ENCODE measurements at places on chromosomes 7 and 10. TPM values are rescaled to one million over a fixed set of nuclear protein-coding genes. Genes with fewer than 3 reads are reported as not detected.

SRGN gene
- total RNA-seq = 16.5 TPM

PRF1 gene
- 1.1 TPM for total RNA-seq

SPDYE2 gene
- total RNA-seq = not detected

FAM13C gene
- total RNA-seq = 8.9 TPM

TBX20 gene
- 9.4 TPM for total RNA-seq

TRIL gene
- total RNA-seq = 4.6 TPM

GIMAP4 gene
- total RNA-seq = 48.8 TPM

GSDME gene
- 2.6 TPM for total RNA-seq

HSPA14 gene
- total RNA-seq = 5.4 TPM

RASA4 gene
- total RNA-seq = 26.4 TPM

ENO4 gene
- 0.18 TPM for total RNA-seq

DNA sequence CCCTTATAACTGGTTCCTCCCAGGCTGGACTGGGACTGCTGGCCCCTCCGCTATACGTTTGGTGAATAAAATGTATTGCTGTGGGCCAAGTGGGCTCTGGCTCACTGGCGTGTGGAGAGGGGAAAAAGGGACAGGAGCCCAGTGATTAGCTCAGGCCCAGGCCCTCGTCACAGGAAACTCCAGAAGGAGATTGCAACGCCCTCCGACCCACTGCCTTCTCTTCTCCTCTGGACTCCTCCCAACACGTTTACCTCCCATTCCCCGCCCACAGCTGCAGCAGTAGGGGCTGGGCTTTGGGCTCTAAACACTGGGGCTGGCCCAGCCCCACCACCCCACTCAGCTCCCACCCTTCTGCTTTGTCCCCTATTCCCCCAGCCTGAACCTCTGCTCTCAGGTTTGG is 173.9 kb downstream of the NEURL1 start:
- no peak for DNase-seq

DNA sequence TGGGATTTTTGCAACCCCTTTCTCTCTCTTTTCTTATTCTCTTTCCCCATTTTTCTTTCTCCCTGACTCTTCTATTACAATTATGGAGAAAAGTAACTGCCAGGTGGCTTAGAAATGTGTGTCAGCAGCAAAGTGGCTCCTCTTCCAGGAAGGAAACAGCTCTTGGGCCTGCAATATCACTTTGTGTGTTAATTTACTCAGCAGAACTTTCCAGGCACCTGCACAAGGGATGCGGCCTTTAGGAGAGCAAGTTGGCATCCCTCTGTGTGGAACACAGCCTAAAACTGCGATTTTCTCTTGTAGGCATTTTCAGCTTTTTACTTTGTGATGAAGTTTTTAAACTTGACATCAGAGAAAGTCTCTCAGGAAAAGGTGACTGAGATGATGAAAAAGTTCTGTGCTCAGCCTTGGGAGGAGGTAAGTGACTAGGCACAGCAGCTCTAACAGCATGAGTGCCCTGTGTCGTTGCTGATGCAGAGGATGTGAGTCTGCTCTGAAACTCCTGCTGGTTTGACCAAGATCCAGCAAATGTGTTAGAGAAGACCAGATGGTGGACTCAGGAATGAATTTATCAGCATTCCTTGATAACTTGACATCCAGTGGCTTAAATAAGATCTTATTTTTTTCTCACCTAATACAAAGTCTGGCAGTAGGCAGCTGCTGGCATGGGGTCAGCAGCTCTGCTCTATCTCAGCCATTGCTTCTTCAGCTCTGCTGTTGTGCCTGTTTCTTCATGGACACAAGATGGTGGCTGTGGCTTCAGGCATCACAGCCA is 47.4 kb upstream of the CC2D2B start:
- no peak for DNase-seq

DNA sequence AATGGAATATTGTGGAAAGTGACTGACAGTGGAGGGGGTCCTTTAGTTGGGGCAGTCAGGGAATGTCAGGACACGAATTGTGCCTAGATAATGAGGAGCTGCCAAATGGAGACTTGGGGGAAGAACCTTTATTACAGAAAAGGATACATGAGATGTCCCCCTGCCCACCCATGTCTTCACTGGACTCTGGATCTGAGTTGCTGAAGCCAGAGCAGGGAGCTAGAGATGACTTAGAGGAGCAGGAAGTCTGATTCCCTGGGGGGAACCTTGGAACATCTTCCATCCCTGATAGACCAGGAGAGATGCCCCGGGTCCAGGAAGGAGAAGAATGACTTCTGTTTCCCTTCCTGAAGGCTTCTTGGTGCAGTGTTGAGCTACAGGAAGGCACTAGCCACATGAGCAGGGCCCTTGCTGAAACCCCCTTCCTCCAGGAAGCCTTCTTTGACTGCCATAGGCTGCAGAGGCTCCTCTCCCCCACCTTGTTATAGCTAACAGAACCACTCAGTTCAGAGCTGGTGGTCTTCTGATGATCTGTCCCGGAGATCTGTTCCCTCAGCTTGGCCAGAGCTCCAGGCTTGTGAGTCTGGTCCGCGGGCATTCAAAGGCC is 747 bp upstream of the NEURL1 start:
- DNase-seq = no peak

DNA sequence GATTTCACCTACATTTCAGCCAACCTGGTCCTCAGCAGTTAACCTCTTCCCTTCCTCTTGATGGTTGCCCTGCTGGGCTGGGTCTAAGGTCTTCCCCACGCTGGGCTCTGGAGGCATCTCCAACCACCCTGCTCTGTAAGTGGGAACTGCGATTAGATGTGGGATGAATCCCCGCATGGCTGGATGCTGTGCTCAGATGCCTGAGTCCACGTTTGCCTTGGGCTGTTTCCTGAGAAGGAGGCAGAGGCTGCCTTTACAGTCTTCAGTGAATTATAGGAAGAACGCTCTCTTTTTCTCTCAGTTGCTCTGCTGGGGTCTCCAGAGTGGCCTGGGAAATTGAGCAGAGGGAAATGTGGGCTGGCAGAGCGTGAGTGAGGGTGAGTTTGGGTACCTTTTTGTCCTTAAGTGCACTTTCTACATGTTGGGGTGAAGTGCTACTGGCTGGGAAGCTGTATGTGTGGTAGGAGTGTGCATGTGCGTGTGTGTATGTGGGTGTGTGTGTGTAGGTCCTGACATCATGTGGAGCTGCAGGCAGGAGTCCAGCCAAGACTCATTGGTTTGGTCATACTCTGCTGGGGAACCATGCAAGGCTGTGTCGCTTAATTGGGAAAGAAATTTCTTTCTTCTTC is 1.5 kb downstream of the GIMAP8 start:
- DNase-seq = no peak

GRCh38 chr10:52316001-52316400 is 1.9 kb downstream of the DKK1 start:
- no peak for DNase-seq

GRCh38 chr7:30411173-30411572 is 67.4 kb downstream of the NOD1 start:
- no peak for DNase-seq

DNA sequence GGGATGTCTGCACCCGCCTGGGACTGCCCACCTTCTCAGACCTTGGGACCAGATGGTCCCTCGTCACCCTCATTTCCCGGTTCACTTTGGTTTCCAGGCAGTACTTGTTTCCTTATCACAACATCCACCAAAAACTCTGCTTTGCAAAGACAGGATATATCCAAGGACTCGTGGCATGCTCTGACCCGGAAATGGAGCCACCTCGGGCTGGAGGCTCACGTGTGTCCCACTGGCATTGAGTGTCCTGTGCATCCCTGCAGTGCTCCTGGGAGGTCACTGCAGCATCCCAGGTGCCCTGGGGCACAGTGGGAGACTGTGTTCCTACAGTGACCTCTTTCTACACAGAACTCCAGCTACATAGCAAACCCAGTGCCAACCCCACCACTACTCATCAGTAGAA is 611.9 kb upstream of the FOXK1 start:
- no peak for DNase-seq

DNA sequence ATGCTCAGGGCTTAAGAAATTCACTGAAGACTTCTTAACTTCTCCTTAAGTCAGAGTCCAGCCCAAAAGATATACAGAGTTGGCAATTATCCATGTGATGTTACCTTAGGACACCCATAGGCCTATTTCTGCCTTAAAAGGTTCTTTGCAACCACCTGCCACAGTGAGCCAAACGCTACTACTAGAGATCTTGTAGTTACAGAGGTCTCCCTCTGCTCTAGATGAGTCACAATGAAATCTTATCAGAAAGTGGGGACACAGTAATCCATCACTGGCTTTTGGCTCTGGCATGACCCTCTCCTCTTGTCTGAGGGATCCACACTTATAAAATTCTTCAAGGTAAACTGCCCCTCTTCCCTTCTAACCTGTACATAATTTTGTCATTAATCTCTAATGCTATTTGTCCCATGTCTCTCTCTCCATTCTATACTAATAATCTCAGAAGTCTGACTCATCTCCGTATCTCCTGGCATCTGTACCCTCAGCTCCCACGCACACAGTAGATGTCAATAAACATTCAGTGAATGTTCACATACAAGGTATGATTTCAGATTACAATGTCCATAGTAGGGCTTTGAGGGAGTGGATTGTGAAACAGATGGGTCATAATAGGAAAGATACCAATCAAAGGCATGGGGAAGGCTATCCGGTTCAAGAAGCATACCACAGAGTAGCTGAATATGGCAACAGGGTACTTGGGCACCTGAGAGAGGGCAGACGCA is 112.1 kb downstream of the SGMS1 start:
- DNase-seq = peak; percentile 29

DNA sequence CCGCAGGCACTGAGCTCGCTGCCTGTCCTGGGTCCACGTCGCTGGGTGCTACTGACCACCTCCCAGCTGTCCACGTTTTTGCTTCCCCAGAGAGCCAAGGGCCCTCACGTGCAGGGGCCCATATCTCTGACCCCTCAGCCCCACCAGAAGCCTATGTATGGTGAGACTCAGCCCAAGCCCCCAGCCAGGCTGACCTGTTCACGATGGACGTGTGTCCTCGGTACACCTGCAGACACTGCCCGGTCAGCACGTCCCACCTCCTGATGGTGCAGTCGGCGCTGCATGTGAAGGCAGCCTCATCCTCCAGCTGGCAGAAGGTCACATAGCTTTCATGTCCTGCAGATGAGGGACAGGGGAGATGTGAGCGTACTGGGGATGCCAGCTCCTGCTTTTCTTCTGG is 9.9 kb downstream of the WDR86 start:
- no peak for DNase-seq

DNA sequence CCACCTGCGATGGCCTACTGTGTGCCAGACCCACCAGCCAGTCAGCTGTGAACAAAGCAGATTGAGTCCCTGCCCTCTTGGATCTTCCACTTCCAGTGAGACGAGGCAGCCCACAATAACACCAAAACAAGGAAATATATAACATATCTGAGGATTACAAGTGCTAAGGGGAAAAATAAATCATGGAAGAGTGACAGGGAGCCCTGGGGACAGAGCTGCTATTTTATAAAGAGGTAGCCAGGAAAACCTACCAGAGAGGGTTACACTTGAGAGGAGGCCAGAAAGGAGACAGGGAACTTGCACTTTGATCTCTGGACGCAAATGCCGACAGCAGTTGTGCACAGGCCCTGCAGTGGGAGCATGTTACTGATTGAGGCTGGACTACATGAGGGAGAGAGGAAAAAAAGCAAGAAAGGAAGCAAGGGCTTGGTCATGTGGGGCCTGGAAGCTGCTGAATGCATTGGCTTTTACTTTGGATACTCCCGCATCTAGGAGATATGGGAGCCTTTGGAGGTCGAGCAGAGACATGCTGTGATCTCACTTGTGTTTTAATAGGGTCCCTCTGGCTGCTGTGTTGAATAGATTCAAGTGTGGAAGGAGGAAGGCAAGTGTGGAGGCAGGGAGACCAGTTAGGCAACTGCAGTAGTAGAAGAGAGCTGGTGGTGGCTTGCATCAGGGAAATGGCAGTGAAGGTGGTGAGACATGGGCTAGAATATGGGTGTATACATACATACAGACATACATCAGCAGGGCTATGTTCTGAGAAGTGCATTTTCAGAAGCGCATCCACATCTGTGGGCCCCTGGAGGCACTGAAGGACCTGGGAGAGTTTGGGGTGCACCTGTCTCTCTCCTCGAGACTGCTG is 26.2 kb downstream of the MINDY4 start:
- no peak for DNase-seq

GRCh38 chr7:30627026-30627425 is 32.3 kb downstream of the GARS1 start:
- no peak for DNase-seq

DNA sequence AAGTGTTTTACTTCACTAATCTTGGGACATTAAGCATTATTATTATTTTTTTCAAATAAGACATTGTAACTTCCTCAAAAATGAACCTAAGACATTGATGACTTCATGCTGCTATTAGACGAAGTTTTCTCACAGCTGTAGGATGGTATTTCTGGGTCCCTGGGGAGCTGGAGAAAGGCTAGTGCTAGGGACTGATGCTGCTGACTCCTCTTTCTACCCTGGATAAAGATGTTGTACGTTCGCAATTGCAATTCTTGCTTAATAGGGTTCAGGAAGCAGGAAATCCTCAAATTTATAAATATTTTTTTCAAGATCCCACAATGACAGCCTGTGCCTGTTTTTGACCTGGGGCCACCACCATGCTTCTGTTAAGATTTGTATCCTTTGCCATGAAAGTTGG is 526.0 kb downstream of the CCSER2 start:
- DNase-seq = no peak

DNA sequence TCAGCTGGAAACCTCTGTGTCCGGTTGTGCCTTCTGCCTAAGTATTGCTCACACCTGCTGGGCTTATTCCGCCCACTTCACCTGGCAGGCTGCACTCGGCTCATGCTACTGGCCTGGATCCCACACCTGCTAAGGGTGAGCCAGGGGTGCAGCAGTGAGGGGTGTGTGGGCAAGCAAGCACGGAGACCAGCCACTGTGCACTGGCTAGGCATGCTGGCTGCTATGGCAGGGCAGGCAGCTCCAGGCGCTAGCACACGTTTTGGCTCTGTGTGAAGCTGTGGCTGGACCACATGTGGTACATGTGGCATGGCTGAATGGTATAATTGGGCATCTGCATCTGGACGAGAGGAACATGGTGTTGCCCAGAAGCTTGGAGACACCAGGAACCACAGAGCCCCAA is 940.7 kb downstream of the NRG3 start:
- no peak for DNase-seq

- DNase-seq = no peak
Measured at GRCh38 chr7:139744768-139745677, 32.8 kb downstream of the HIPK2 start.

DNA sequence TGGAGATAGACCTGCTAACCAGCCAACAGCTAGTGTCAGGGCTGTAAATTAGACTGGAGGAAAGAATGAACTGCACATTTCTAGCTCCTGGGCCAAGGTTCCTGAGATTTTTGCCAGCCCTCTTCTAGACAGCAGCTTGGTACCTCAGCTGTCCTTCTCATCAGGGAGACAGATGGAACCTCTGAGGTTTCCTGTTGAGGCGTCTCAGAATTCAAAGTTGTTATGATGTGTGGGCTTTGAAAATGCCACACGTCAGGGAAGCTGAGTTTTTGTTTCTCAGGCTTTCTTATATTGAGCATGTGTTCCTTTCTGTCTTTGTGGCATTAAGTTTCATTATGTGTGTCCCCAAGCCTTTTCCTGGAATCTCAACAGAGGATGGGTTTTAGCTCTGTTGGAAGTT is 736.6 kb downstream of the AUTS2 start:
- no peak for DNase-seq

- DNase-seq = peak; percentile 50
Measured at GRCh38 chr10:96271016-96271815, at the start of gene BLNK. TSS of gene BLNK (minus strand) at chr10:96271569. CDS start at chr10:96271398, 171 bp downstream.

GRCh38 chr7:759569-759968 is 32.5 kb upstream of the PRKAR1B start:
- DNase-seq = no peak
